ENCODE measurements at places on chromosomes 6 and 20.

DNA sequence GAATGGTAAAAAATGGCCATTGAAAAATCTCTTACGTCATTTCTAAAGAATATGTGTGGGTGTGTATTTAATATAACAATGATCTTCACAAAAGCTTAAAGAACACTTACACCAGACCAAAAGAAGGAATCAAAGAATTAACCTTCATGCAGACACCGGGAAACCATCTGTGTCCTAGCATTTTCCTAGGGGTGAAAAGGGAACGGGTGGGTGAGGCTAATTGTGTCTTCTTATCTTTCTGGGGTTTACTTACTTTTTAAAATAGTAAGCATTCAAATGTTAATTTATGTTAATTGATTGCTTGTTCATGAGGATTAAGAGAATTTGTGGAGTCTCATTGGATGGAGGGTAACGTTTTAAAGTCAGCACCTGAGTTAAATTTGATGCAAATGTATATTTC is 47.5 kb downstream of the BMP2 start:
- DNase-seq: no peak

GRCh38 chr6:75940564-75940963 is 131.9 kb downstream of the IMPG1 start:
- no peak for DNase-seq

DNA sequence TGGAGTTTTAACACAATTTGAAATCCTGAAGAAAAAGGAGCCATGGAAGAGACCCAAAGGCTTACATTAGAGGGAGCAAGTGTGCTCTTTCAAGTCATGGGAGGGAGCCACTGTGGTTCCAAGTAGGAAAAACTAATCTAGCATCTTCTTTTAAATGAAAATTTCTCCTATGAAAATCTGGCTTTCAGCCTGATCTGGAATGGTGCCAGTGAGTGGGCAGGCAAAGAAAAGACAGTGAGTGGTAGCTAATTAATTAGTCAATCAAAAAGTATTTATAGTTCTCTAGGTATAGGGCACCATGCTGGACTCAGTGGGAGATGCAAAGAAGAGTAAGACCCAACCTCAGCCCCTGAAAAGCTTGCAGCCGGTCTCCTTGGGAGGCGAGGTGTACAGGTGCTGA is 21.9 kb downstream of the CAP2 start:
- no peak for DNase-seq

DNA sequence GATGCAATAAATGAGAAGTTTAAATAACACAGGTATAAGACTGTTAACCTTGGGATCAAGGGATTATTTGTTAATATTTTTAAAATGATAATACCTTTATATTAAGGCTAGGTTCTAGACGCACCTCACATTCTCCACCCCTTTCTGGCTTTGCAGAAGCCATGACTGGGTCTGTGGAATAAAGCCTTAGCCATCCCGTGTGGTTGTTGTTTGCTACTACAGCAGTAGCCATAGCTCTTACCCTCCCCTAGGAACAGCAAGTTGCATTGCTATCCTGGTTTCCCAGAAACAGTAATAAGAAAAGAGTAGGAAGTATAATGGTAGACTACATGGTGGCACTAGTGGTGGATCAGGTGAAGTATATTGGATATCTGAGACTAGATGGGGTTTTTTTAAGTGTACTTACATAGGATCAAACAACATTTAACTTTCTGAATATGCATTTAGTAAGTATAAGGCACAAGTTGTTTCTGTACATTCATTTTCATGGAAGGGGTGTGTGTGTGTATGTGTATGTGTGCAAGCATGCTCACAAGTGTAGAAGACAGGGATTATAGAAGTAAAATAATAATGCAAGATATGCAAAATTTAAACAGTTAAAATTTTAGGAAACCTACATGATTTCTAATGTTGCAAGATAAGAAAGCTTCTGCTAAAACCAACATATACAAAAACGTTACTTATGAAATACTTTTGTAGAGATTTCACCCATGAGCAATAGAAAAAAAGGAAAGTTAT is 384.2 kb downstream of the PRKN start:
- no peak for DNase-seq

GRCh38 chr20:41061155-41061554 is 32.5 kb downstream of the TOP1 start:
- no peak for DNase-seq

DNA sequence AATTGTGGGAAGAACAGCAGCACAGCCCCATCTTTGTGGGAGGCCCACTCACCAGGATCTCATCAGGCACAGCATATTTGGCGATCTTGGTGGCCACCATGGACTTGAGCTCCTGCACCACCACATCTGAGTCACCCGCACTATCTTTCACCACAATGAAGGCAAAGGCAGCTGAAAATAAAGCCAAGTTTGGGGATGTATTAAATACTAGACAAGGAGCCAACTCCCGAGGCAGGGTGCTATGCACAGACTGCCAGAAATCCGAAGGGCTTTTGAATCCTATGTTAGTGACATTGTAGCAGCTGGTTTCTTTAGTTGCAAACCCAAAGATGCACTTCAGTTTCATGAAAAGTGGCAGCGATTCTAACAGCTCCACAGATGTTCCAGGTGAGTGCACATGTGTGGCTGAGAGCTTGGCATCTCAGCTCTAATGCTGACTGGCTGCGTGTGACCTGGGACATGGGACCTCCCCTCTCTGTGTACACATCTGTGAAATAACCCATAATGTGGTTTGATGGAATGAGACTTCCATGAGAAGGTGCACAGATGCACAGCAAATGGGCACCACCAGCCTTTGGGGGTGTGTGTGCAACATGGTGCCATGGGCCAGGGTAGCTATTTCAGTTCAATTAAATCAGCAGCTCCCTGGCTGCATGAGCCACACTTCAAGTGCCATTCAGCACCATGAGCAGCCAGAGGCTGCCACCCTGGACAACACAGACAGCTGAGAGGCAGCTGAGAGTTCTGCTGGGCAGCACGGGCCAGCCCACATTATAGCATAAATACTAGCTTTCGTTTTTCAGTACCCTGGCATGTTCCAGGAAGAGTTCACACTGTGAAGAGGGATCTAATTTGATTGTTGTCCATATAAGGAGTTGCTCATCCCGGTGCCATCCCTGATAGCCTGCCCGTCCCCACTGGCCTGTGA is 16.9 kb upstream of the APMAP start:
- no peak for DNase-seq

DNA sequence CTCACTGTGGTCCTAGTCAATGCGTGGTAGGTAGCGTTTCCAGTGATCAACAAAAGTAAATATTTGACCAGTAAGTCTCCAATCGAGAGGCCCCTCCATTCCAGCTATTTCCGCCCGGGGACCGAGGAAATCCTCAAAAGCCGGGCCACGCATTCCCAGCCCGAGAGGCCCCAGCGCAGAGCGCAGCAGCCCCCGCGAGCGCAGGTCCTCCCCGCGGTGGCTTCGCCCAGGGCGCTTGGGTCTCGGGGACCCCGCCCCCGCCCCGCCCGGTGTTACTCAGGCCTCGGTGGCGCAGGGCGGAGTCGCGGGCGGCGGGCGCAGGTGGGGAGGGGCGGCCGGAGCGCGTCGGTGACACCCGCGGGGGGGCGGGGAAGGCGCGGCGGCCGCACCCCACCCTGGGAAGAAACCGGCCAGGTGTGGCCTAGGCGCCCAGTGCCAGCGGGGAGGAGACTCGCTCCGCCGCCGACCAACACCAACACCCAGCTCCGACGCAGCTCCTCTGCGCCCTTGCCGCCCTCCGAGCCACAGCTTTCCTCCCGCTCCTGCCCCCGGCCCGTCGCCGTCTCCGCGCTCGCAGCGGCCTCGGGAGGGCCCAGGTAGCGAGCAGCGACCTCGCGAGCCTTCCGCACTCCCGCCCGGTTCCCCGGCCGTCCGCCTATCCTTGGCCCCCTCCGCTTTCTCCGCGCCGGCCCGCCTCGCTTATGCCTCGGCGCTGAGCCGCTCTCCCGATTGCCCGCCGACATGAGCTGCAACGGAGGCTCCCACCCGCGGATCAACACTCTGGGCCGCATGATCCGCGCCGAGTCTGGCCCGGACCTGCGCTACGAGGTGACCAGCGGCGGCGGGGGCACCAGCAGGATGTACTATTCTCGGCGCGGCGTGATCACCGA is at the start of gene DSP:
DSP (plus strand) TSS at position 497 of the 890 bp plus-strand sequence; CDS start at position 742, 245 bp downstream.
- DNase-seq: no peak

GRCh38 chr20:16111172-16111832 is 461.9 kb downstream of the KIF16B start:
- no peak for DNase-seq

DNA sequence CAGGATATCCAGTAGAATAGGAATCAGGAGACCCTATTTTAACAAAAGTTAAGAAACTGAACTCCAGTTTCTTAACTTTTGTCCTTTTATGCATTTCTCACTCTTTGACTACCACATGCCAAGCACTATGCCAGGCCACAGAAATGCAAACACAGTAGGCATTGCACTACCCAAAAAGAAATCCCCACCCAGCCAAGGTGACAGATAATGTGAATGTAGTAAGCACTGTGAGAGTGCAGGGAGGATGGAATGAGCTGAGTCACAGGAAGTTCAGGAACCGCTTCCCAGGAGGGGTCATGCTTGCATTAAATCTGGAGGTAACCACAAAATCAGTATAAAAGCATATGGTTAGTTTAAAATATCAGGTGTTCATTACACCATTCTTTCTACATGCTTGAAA is 20.1 kb upstream of the FAM83C start:
- no peak for DNase-seq

- peak; percentile 95 for DNase-seq
Observed at GRCh38 chr20:35238170-35238569, 11.7 kb downstream of the MMP24 start.

- no peak for DNase-seq
Observed at GRCh38 chr6:84033523-84034451, at the start of gene MRAP2. Gene MRAP2 (plus strand): TSS chr6:84033772. CDS start chr6:84055319, 21,547 bp downstream.

GRCh38 chr6:404685-405423 is 13.3 kb downstream of the IRF4 start:
- DNase-seq: no peak

- DNase-seq: no peak
Observed at GRCh38 chr6:150458579-150458978, 89.8 kb downstream of the IYD start.

DNA sequence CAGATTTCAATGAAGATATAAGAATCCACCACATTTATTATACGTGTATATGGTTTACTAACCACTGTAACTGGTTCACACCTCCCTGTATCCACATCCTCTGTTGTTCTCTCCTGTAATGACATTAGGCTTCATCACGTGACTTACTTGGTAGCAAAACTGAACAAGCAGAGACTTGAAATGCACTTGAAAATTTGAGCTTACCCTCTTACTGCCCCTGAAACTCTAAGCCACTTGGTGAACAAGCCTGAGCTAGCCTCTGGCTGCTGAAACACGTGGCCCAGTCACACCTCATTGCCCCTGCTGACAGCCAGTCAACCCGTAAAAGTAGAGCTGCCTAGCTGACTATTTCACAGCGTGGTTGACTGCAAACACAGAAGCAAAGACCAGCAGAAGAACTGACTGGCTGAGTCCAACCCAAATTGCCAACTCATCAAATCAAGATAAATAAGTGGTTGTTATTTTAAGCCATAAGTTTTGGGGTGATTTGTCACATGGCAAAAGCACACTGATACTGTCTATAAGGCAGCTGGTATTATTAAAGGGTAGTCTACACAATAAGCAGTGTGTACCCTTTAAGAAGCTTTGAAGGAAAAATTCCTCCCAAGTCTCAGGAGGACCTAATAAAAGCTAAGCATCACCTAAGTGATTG is 109.0 kb downstream of the RALGAPA2 start:
- no peak for DNase-seq

DNA sequence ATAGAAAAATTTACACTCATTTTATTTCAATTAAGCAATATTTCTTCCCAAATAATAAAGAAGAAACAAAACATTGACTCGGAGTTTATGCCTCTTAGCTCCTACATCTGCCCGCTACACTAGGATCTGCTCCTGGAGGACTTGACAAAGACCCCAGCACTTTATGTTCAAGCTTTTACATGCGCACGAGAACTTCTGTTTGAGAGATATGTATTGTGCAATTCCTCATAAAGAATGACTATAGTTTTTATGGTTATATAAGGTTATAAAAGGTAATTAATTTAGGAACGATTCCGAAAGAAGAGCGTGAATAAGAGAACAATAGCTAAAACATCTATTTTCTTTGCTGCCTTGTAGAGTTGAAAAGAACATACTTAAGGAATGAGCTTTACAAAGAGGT is 12.4 kb upstream of the RALY start:
- DNase-seq: no peak

- no peak for DNase-seq
Observed at GRCh38 chr6:93293460-93293859, 125.9 kb downstream of the EPHA7 start.

- no peak for DNase-seq
Observed at GRCh38 chr20:59835057-59835447, 98.4 kb downstream of the SYCP2 start.

DNA sequence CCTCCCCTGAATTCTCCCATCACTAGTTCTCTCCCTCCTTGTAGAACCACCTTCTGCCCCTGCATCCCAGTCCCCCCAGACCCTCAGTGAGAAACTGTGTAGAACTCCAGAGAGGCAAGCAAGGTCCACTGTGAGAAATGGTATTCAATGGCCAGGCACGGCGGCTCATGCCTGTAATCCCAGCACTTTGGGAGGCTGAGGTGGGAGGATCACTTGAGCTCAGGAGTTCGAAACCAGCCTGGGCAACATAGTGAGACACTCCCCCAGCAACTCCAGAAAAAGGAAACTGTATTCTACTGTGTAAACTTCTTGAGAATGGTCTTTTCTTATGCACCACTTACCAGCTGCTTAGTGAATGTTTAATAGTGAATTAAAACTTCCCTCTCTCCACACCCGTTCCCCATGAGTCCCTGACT is 8.2 kb upstream of the CD83 start:
- DNase-seq: peak; percentile 42

GRCh38 chr6:43060034-43060754 is 763 bp downstream of the KLC4 start:
- no peak for DNase-seq

DNA sequence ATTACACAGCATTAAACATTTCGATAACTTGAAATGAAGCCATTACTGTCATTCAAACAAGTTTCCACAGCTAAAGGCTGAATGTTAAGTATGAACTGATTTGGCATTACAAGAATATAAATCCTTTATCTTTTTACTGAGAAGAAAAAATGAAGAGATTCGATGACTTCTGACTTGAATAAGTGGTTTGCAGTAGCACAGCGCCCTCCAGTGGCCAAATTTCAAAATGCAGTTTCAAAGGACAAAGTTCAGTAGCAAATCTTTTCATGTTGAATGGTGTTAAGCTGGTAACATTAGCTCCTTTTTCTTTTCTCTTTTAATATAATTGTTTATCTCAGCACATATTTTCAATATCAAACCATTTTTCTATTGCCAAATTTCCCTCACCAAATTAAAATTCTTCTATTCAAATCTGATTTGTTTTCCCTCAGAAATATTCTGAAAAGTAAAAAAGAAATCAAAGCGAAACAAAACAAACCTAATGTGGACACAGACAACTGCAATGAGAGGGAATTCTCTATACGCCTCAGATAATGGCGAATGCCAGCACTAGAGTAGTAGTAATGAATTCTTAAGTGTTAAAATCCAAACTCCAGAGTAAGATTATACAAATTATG is 145.7 kb downstream of the BTBD9 start:
- peak; percentile 44 for DNase-seq

Measured in MV-4-11 (cell line).